ENCODE measurements at places on chromosomes 1 and 21.

GRCh38 chr1:116087628-116088027, 23.6 kb upstream of the MAB21L3 start:
- no peak for DNase-seq

GRCh38 chr1:113375878-113376277, 14.4 kb upstream of the MAGI3 start:
- DNase-seq, result no peak

GRCh38 chr1:119318466-119319309, 49.9 kb upstream of the HAO2 start:
- DNase-seq, result no peak

GRCh38 chr21:39216290-39216689, 33.0 kb upstream of the PSMG1 start:
- DNase-seq, result no peak

GRCh38 chr1:173248247-173248940, 41.3 kb upstream of the TNFSF4 start:
- DNase-seq, result no peak

DNA sequence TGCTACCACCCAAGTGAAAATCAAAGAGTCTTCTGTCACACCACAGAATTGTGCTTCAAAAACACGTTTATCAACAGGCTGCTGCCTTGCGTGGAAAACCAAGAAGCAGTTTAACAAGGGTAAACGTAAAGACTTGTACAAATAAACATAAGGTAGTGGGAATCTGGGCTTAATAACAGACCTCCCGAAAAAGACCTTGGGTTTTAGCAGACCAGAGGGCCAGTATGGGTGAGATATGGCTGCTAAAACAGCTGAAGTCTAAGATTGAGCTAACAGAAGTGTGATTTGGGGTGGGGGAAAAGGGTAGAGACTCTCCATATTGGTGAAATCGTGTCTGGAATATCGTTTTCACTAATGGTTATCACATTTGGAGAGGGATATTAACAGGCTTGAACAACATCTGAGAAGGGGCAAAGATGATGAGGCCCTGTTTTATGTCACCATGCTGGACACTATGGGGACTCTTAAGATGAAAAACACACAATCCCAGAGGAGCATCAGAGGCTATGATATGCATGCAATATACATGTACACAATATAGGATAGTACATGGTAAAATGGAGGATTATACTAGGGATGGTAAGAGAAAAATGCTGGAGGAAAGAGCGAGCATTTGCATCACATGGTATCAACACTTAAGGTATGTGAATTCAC, 1.4 kb downstream of the MOV10 start:
- no peak for DNase-seq

DNA sequence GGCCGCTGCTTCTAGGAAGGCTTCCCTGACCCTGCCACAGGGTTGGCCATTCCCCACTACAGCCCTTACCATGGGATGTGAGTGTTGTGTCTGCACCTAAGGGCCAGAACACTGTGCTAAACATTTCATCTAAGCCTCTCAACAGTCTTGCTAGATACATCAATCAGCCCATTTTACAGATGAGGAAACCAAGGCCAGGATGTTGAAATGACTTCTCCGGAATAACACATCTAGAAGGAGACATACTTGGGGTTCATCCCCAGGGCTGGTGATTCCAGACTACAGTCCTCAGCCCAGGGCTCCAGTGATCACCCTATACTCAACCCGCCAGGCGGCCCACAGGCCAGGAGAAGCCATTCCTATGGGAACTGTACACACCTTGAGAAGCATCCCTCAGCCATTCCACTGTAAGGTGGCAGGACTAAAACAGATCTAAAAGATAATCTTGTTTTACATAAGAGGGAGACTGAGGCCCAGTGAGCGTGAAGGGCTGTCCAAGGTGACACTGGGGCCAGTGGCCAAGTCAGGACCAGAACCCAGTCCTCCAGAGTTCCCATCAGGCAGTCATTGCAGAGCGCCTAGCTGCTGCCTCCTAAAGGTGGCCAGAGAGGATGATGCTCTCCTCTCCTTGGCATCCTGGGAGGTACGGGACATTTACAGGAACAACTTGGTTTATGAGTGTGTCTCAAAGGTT, 119.5 kb downstream of the GLIS1 start:
- no peak for DNase-seq

DNA sequence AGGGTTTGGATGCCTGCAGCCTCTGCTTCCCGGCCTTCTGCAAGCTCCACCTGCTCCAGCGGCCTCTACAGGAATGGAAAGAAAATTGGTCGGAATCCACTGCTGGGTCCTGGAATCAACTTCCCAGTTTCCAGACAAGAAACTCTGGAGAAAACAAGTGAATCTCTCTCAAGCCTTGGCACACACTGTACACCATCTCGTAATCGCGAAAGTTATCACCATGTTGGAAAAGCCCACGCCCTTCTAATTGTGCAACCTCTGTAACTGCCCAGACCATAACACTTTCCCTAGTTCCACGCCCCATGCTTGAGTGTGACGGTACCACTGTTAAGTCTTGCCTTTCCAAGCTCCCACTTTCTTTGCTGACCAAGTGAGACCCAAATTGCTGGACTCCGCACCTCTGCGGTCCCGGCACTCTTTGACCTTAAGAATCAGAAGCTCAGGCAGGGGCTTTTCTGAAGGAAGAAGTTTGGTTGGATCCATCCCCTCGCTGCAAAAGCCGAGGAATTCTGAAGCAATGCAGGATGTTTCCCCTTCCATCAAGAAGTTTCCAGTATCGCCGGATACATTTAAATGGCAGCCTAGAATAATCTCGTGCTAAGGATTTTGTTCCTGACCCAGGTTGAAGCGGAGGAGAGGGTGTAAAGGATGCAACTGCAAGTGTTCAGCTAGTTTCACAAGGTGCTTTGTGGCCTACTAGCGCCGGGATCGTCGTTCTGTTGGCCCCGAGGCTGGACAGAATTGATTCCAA, 6.2 kb downstream of the NR5A2 start:
- DNase-seq, result no peak

- DNase-seq, result no peak
These were observed 279.1 kb upstream of the C1orf105 start for GRCh38 chr1:172141341-172141881.

DNA sequence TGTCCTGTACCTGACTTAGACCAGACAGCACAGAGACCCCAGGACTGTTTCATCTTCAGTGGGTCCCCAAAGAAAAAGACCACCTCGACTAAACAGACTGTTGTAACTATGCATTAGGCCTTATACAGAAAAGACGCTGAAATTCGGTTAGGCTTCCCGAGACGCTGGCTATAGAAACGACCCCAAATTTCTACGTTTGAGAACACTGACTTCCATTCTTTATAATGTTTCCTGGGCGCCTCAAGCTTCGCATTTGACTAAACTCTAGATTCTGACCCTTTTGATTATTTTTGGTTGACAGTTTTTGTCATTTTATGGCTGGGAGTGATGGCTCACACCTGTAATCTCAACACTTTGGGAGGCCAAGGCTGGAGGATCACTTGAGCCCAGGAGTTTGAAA, 986 bp upstream of the TRAPPC10 start:
- no peak for DNase-seq

Data from AML-193 (cell line).